ENCODE measurements at places on chromosomes 11 and 22.

- DNase-seq, result no peak
Measured at GRCh38 chr11:102685338-102685737, 20.2 kb downstream of the MMP27 start.

DNA sequence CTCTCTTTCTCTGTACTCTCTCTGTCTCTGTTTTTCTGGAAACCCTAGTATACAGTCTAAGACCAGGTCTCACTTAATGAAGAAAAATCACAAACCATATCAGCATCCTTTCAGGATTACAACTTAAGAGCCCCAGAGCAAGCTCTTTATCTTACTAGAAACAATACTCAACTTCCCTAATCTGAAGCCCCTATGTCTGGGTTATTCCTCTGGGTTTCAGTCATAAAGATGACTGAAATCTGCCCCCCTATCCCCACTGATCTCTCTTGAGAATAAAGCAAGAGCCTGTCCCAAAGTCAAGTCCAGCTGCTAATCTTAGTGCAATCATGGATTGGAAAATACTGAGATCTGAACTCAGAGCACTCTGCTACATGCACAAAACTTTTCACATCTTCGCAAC lies 53.9 kb upstream of the PICALM start:
- no peak for DNase-seq

GRCh38 chr11:128625326-128625725 lies 38.0 kb upstream of the ETS1 start:
- no peak for DNase-seq

GRCh38 chr22:44261861-44262595 lies 50.7 kb downstream of the SHISAL1 start:
- no peak for DNase-seq

DNA sequence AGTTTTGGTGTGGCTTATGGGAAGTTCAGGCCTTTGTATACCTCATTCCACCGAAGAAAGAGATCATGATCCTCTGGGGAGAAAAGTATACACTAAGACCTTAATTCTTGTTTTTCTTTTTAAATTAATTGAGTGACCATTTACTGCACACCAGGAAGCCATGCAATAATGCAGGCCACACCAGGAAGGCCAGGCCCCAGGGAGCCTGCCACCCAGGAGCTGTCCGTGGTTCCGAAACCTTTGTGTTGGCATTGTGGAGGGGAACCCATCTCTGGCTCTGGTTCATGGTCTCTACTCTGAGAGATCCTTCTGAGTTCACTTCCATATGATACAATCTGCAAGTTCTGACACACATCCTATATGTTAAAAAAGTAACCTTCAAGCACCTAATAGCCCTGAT lies 291.8 kb downstream of the MIAT start:
- DNase-seq, result no peak

GRCh38 chr11:31960126-31960525 lies 130.7 kb upstream of the RCN1 start:
- no peak for DNase-seq

GRCh38 chr11:110582728-110583432 lies 129.4 kb downstream of the ARHGAP20 start:
- DNase-seq, result no peak

- DNase-seq, result no peak
Measured at GRCh38 chr11:133390803-133391202, 141.5 kb downstream of the OPCML start.

DNA sequence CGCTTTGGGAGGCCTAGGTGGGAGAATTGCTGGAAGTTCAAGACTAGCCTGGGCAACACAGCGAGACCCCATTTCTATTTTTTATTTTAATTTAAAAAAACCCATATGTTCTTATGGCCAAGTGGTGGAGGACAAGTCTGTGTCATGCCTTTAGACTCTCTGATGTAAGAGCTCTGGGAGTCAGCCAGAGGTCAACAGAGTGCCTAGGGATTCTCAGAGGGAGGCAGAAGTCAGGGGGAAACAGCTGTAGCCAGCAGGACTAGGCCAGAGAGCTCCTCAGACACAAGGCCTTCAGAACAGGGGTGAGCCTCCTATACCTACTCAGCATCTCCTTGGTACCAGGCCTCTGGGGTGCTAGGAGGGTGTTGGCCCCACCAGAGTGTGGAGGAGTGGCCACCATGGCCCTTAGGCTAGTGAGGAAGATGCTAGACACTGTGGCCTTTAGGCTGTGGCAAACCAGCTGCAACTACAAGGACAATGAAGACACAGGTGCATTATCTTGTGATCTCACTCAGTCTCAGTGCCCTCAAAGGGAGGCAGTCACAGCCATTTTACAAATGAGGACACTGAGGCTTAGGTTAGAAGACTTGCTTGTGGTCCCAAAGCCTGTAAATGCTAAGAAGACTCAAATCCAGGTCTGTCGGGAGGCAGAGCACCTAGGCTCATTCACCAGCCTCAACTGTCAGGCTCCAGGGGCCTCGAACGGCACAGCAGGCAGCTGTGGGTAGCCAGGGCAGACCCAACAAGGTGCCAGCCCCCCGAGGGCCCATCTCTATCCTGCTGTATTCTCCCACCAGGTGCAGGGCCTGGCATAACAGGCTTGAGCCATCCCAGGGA lies 5.0 kb downstream of the ZP1 start:
- DNase-seq, result no peak

DNA sequence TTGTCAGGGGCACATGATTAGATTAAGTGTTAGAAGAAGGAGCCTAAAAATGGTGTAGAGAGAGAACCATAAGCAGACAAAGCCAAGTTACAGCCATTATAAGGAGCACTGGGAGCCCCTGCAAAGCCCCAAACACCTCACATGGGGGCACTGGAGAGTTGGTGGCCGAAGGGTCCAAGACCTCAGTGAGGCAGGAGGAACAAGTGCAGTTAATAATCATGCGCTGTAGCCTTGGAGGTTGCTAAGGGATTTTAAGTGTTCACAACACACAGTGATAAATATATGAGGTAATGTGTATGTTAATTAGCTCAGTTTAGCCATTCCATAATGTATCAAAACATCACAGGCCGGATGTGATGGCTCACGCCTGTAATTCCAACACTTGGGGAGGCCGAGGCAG lies 54.4 kb upstream of the JAM3 start:
- DNase-seq, result no peak

DNA sequence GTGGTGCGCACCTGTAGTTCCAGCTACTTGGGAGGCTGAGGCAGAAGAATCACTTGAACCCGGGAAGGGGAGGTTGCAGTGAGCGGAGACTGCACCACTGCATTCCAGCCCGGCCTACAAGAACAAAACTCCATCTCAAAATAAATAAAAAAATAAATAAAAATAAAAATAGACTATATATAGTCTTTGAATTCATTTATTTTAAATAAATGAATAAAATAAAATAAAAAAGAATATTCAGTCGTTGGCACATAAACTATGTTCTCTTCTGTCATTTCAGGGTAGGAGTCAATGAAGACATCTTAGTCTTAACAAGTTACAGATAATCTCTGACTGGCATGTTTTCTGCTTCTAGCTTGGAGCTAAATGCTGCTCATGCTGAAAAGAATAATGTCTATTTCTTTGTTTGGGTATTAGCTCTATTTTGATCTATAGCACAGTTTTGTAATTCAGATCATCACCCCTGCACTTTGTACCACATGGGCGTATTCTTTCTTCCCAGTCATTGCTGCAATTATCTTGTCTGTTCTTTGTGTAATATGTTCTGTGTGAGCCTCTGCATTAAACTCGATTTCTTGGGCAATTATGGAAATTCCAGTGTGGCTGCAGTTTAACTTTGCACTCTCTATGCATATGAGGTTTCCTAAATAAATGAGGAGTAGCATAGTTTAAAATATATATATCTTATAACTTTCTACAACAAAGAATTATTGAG lies 1.4 kb upstream of the MS4A14 start:
- DNase-seq, result no peak

DNA sequence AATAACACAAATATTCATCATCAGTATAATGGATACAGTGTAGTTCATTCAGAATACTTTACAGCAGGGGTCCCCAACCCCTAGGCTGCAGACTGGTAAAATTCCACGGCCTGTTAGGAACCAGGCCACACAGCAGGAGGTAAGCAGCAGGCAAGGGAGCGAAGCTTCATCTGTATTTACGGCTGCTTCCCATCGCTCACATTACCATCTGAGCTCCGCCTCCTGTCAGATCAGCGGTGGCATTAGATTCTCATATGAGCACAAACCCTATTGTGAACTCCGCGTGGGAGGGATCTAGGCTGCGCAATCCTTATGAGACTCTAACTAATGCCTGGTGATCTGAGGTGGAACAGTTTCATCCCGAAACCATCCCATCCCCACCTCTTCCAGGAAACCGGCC lies 125.1 kb downstream of the SERGEF start:
- DNase-seq, result no peak

- no peak for DNase-seq
Measured at GRCh38 chr22:32552521-32552920, 77.9 kb downstream of the FBXO7 start.

GRCh38 chr11:127624306-127624856 lies 623.8 kb upstream of the KIRREL3 start:
- DNase-seq, result peak; percentile 39

DNA sequence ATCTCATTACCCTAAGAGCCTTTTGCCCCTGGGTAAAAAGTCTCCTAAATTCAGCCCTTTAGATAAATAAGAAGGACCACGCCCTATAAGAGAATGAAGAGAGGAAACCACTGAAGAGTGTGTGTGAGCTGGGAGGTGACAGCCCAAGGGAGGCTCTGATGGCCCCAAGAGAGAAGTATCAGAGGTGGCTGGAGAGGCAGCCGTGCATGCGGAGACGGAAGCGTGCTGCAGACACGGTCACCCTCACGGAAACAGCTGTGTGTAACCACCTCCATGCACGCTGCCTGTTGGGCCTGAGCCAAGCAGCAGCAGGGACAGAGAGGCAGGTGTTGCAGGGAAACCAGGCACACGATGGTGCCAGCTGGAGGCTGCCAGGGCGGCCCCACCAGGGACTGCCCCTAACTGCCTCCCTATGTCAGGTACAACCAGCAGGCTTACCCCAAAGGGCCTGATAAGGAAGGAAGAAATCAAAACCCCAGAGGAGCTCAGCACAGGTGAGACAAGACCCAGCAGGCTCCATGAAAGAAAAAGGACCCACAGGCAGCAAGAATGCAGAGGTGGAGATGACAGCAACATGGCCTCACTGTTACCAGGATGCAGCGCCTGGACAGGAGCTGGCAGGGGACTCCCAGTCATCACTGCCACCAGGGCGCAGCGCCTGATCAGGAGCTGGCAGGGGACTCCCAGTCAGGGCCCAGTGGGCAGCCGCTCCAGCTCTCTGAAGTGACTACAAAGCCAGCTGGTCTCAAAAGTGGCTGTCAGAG lies 7.8 kb downstream of the LARGE2 start:
- peak; percentile 87 for DNase-seq

DNA sequence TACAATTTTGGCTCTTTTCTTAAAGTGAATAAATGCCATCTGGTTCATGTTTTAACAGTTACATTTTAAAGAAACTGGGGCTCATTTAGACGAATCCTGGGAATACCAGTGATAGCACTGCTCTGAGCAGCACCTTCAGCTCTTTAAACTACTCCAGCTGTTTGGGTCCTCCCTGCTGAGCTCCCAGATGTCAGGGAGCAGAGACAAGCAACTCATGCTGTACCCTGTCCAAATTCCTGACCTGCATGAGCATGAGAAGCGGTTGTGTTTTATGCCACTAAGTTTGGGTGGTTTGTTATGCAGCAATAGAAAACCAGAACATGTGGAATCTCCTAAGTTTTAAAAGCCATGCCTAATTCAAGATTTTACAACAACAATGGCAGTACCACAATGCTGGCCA lies 90.0 kb downstream of the FDX1 start:
- no peak for DNase-seq

- no peak for DNase-seq
Measured at GRCh38 chr22:44574057-44574639, 76.1 kb upstream of the RTL6 start.

- no peak for DNase-seq
Measured at GRCh38 chr11:103051151-103051801, 40.7 kb downstream of the DCUN1D5 start.

DNA sequence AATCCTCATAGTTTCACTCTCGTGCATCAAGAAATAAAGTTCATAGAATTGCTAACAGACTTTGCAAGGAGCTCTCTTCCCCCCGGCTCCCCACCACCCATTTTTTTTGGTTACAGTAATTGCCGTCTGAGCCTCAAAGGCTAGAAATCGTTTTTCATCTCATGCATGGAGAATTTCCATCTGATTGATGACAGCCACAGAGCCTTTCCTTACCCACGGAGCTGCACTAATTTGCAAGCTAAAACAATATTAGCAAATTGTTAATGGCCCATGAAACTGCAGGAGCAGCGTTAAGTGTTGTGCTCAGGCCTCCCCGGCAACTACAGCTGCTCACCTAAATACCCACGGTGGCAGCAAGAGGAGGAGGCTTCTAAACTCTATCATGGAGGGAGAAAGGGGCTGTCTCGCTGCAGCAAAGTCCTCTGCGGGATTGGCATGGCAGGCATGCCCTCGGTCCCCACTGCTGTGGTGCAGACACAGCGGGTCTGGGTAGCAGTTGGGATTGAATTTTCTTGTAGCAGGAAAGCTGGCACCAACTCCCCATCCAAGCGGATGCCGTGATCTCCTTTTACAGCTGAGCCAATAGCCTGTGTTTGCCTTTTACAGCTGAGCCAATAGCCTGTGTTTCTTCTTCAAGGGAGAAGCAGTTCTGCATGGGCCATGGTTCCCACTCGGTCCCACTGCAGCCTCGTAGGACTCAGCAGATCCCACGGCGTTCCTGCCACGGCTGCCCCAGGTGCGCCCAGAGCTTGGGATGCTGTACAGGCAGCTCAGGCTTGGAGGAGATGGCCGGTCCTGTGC lies 412.3 kb downstream of the BRD1 start:
- DNase-seq, result peak; percentile 51

DNA sequence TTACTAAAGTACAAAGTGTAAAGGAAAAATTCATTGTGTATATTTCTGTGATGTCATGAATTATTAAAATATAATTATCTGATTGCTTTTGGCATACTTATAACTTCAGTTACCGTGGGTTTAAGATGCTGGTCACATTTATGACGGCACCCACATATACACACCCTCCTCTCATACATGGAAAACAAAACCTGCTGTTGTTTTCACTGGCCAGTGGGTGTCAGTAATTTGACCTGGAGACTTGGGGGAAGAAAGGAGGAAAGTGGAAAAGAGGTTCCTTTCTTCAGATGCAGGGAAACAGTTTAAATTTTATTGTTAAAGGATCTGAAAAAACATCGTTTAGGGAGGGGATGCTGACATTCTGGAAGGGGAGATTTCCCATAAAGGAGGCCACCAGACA lies 742 bp upstream of the BBOX1 start:
- no peak for DNase-seq

DNA sequence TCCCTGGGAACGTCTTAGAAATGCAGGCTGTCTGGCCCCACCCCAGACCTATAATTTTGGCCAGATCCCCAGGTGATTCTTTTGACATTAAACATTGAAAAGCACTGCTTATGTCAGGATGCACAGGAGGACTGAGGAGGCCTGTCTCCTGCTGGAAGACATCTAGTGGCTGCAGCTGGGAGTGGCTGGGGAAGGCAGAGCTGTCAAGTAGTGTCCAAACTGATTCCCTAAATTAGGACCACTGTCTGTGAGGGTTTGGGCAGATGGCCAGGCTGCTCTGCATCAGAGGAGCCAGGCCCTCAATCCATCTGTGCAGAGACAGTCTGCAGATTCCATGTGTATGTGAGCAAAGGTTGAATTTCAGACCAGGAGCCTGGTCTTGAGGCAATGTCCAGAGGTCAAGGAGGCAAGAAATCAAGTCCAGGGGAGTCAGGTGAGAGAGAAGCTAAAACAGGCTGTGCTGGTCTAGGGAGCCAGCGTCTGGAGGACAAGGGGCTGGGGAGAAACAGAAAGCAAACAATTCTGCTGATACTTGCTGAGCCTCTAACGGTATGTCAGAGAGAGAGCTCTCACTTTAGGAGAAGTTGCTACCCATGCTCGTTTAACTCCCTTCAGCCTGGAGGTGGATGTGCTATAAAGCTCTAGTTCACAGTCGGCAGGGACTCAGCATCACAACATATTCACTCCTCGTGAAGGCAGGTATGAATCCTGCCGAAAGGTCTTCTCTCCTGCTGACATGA lies 15.3 kb upstream of the SYTL2 start:
- no peak for DNase-seq

Measured in DMS79 (cell line).